ENCODE measurements at places on chromosomes 13 and 19.

DNA sequence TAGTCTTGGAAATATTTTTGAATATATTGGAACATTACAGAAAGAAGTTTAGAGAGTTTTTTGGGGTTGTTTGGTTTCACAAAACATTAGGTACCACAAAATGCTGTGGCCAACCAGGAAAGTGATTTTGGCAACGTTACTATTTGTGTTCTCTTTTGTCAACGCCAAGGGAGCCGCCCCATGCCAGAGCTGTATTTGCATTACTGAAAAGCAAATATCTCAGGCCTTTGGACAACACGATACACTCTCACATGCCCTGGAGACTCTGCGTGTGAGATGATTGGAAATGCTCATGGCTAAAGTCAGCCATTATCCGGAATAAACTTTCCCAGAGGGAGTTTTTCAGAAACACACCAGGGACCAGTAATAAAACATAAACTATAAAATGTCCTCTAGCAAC, 324.6 kb downstream of the SHISA2 start:
- no peaks in the 10 kb centered on the region for H3K4me1 ChIP-seq
- DNase-seq = no peak
- H3K4me3 ChIP-seq = no peak overlapping the region
- no peaks in the 10 kb centered on the region for H3K36me3 ChIP-seq
- no peak overlapping the region for H3K27ac ChIP-seq

DNA sequence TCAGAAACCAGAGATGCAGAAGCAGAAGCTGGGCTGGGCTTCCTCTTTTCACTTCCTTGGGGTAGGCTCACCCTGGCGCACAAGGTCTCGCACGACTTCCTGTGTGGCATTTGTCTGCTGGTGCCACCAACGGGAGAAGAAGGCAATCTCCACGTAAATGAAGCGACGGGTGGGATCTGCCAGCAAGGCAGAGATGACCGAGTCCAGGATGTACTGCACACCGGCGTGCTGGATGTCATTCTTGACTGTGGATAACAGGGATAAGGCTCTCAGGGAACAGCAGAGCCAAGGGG, 1.3 kb downstream of the MAN2B1 start:
- peak overlapping the region; percentile 89 for H3K27ac ChIP-seq
- no peak for DNase-seq
- peaks cover 49% of the 10 kb centered on the region for H3K4me1 ChIP-seq
- H3K36me3 ChIP-seq = peaks cover 47% of the 10 kb centered on the region
- H3K27me3 ChIP-seq = no peaks in the 10 kb centered on the region
- H3K4me3 ChIP-seq = peak overlapping the region; percentile 69

DNA sequence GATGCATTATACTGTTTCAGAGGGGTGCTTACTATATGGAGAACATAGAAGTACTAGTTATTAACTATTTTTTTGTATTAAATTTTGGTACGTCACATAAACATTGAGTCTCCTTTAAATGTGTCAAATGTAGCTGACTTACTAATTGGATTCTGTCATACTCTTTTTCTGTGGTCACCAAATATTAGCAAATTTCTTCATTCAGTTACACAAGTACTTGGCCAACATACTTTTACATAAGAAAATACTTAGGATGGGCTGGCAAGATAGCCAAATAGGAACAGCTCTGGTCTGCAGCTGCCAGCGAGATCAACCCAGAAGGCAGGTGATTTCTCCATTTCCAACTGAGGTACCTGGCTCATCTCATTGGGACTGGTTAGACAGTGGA, 19.2 kb downstream of the LPAR6 start:
- H3K27ac ChIP-seq = no peak overlapping the region
- H3K4me1 ChIP-seq = no peaks in the 10 kb centered on the region
- no peak overlapping the region for H3K4me3 ChIP-seq
- H3K36me3 ChIP-seq = no peaks in the 10 kb centered on the region
- no peak for DNase-seq

- H3K27me3 ChIP-seq = no peaks in the 10 kb centered on the region
- peaks cover 4% of the 10 kb centered on the region for H3K4me1 ChIP-seq
- no peak overlapping the region for H3K27ac ChIP-seq
- no peak overlapping the region for H3K4me3 ChIP-seq
These were observed 4.5 kb downstream of the CPB2 start for GRCh38 chr13:46100191-46100815.

DNA sequence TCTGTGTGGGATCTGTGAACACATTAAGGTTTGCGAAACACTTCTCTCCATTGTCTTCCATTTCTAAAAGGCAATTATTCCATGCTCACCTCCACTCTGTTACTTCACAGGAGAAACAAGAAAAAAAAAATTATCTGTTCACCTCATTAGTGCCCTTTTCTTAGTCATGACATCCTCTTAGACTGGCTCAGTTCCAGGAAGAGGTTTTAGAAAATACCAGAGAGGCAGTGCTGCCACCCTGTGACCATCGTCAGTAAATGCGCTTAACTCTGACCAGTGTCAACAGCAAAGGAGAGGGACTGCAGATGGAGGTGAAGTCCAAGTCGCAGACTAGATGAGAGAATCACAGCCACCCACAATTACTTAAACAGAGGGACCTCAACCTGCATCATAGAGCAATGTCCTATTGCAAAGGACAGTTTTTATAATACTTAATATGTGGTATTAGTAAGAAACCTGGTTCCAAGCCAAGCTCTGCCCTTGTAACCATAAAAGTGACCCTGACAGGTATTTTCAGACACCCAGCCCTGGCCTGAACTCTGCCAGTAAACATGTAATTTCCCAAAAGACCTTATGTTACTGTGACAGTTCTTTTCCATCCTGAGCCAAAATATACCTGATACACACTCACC, 19.4 kb downstream of the CEACAM21 start:
- H3K27ac ChIP-seq = no peak overlapping the region
- H3K27me3 ChIP-seq = no peaks in the 10 kb centered on the region
- peak; percentile 62 for DNase-seq

- no peak overlapping the region for H3K27ac ChIP-seq
- peak; percentile 90 for DNase-seq
- H3K4me3 ChIP-seq = peak overlapping the region; percentile 40
- H3K36me3 ChIP-seq = no peaks in the 10 kb centered on the region
- H3K4me1 ChIP-seq = peaks cover 10% of the 10 kb centered on the region
- peaks cover 23% of the 10 kb centered on the region for H3K27me3 ChIP-seq
These were observed 27.9 kb upstream of the ONECUT3 start for GRCh38 chr19:1725100-1726064.

- H3K27me3 ChIP-seq = no peaks in the 10 kb centered on the region
- peak overlapping the region; percentile 99 for H3K27ac ChIP-seq
These were observed 2.0 kb downstream of the TDRD3 start for GRCh38 chr13:60398907-60399589.

- no peak overlapping the region for H3K4me3 ChIP-seq
- no peaks in the 10 kb centered on the region for H3K27me3 ChIP-seq
- no peaks in the 10 kb centered on the region for H3K4me1 ChIP-seq
- no peak overlapping the region for H3K27ac ChIP-seq
- H3K36me3 ChIP-seq = no peaks in the 10 kb centered on the region
These were observed 242.9 kb upstream of the DACH1 start for GRCh38 chr13:72109863-72110262.

DNA sequence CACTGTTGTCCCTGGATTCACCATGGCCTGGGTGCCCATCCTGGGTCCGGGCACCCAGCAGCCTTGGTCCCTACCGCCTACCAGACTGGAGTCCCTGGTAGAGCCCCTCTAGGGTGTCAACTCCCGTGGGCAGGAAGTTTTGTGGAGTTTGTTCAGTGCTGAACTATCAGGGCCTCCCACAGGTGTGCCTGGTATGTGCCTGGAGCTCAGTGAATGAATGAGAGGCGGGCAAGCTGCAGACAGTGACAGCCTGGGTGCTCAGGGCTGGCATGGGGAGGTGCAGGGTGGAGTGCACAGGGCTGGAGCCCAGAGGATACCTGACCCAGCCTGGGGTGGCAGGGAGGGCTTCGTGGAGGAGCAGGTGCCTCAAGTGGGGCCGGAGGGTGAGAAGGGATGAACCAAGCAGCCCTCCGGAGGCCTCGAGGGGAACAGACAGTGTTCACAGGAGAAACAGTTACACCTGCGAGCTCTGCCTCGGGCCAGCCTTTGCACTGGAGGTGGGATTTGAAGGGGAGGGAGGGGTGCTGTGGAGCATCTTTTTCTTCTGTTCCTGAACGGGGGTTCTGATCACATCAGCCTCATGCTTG, 29.6 kb downstream of the PAK4 start:
- H3K36me3 ChIP-seq = peaks cover 4% of the 10 kb centered on the region
- DNase-seq = no peak
- peak overlapping the region; percentile 35 for H3K27ac ChIP-seq
- H3K4me3 ChIP-seq = no peak overlapping the region
- peaks cover 78% of the 10 kb centered on the region for H3K4me1 ChIP-seq

- H3K4me1 ChIP-seq = no peaks in the 10 kb centered on the region
- H3K36me3 ChIP-seq = no peaks in the 10 kb centered on the region
- H3K4me3 ChIP-seq = no peak overlapping the region
- DNase-seq = no peak
- H3K27ac ChIP-seq = no peak overlapping the region
These were observed 30.8 kb downstream of the SOX1 start for GRCh38 chr13:112097770-112098169.

DNA sequence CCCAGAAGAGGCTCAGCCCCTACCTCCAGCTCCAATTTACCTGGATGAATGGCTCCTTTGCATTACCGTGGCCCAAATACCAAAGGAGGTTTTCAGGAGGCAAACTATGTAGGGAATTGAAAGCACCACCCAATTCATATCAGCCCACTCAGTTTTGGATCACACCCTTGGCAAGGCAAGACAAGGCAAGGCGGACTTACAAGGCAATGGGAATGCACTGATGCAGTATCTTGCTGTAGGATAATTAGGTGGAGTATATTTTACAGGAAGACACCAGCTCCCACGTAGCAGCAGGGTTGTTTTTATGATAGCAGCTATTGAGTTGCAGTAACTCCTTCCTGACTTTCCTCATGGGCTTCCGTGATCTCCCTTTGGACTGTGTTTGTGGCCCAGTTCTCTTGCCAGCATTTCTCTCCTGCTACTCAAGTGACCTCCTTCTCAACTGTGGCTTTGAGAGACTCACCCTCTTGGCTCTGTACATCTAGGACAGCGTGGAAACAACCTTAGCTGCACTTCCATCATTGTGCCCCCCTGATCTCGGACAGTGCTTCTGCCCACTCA, 935.9 kb downstream of the EFNB2 start:
- no peaks in the 10 kb centered on the region for H3K36me3 ChIP-seq
- H3K27me3 ChIP-seq = no peaks in the 10 kb centered on the region
- no peak for DNase-seq
- H3K27ac ChIP-seq = no peak overlapping the region
- no peaks in the 10 kb centered on the region for H3K4me1 ChIP-seq
- no peak overlapping the region for H3K4me3 ChIP-seq

DNA sequence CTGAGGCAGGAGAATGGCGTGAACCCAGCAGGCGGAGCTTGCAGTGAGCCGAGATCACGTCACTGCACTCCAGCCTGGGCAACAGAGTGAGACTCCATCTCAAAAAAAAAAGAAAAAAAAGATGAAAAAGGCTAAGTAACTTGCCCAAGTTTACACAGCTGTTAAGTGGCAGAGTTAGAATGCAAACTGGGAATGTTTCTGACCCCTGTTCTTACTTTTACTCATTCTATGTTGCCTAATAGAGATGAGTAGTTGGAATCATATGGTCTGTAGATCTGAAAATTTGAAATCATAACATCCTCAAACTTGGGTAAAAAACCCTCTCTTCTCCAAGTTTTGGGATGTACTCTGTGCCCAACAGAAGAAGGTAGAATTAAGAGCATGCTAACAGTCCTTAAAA, 235.8 kb upstream of the RFC3 start:
- H3K27me3 ChIP-seq = no peaks in the 10 kb centered on the region
- H3K4me3 ChIP-seq = no peak overlapping the region
- no peak for DNase-seq
- no peaks in the 10 kb centered on the region for H3K4me1 ChIP-seq
- no peak overlapping the region for H3K27ac ChIP-seq

DNA sequence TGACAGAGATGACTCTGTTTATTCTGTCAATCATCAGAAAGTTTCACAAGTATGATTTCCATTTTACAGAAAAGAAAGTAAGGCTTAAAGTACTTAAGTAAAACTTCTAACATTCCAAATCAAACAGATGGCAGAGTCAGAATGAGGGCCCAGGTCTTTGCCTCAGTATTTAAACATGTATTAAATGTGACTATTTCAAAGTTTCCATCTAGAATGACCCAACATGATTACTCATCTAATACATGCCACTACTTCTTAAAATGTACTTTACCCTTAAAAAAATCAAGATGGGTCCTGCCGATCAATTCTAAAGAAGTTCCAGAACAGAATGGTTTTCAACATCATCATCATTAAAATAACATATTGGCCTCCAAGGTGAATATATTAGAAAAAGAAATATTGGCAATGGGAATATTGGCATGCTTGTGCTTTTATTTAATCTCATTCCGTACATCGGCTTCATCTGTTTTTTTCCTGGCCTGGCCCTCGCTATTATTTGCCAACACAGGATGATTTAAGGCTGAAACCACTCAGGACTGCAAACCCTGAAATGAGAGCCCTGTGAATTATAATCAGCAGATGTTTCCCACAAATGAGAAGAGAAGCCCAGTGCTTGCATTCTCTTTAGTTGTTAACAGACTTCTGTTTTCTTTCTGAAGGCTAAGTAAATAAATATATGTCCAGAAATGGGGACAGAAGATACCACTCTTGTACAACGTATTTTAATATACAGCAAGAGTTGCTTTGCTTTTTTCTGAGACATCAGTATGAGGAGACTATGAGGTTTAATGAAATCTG, 340.0 kb downstream of the DNAJC15 start:
- H3K36me3 ChIP-seq = no peaks in the 10 kb centered on the region
- no peak for DNase-seq

GRCh38 chr19:19071897-19072296, 8.1 kb downstream of the SLC25A42 start:
- H3K27me3 ChIP-seq = no peaks in the 10 kb centered on the region
- peaks cover 10% of the 10 kb centered on the region for H3K4me1 ChIP-seq
- H3K4me3 ChIP-seq = no peak overlapping the region
- no peak for DNase-seq
- no peaks in the 10 kb centered on the region for H3K36me3 ChIP-seq

GRCh38 chr13:34993470-34993869, 51.4 kb downstream of the NBEA start:
- no peak for DNase-seq
- no peak overlapping the region for H3K27ac ChIP-seq
- no peaks in the 10 kb centered on the region for H3K4me1 ChIP-seq
- no peaks in the 10 kb centered on the region for H3K36me3 ChIP-seq

GRCh38 chr13:73428137-73428536, 369.3 kb downstream of the KLF5 start:
- no peaks in the 10 kb centered on the region for H3K4me1 ChIP-seq
- no peak overlapping the region for H3K27ac ChIP-seq
- H3K36me3 ChIP-seq = no peaks in the 10 kb centered on the region
- DNase-seq = no peak
- no peaks in the 10 kb centered on the region for H3K27me3 ChIP-seq

GRCh38 chr13:43786472-43786765, 353 bp downstream of the ENOX1 start:
- no peaks in the 10 kb centered on the region for H3K36me3 ChIP-seq
- no peaks in the 10 kb centered on the region for H3K27me3 ChIP-seq
- H3K27ac ChIP-seq = no peak overlapping the region
